Activated T-helper 1 cell treated with anti-CD3 and anti-CD28 coated beads, Interleukin-12 subunit alpha, Interleukin-12 subunit beta, Interleukin-2, Interleukin-4 antibody, amounts not matched to agents 30 ng/mL and 10 ng/mL and 1 ng/mL, durations not matched to agents 14 hours and 24 hours and 36 hours (primary cell): ENCODE measurements at places on chromosomes 11 and 22.

DNA sequence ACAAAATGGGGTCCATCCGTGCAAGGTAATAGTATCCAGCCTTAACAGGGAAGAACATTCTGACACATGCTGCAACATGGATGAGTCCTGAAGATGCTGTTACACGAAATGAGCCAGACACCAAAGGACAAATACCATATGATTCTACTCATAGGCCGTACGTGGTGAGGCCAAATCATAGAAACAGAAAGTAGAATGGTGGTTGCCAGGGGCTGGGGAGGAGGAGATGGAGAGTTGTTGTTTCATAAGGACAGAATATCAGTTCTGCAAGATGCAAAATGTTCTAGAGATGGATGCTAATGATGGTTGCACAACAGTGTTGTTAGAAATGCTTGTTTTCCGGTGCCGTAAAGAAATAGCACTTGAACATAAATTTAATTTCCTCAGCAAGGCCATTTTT is 2.6 kb downstream of the TBX10 start:
- no peak for DNase-seq

GRCh38 chr11:77020734-77021133 is 13.5 kb upstream of the B3GNT6 start:
- DNase-seq = no peak

DNA sequence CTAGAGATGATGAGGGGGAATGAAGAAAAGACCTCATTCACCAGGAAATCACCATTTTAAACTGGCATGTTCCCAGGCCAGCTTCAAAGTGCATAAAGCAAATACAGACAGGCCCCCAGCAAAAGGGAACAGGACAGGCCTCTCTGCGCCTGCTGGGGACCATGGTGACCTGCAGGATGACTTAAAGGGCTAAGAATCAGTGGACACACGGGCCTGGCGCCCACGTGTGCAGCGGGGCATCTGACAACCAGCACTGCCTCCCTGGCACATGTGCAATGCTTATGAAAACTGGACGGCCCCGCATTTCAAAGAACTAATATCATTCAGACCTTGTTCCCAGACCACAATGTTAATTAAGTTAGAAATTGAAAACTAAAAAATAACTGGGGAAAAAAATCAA is 35.6 kb downstream of the TBX1 start:
- no peak for DNase-seq

DNA sequence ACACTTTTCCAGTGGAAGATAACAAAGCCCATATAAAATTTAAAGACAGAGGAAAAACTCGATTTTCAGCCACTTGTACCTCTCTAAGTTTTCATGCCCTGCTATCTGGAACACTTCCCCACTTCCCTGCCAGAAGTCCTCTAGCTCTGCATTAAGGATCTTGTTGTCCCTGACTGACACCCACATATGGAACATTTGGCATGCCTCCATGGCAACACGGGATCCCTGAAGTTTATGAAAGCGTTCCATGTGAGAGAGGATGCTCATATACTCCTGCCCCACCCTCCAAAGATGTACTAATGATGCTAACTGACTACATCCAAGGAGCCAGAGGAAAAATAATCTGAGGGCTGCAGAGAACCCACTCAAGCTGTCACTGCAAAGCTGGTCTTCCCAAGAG is 8.8 kb upstream of the C11orf91 start:
- no peak for DNase-seq

- peak; percentile 52 for DNase-seq
These were observed 110.0 kb downstream of the KIAA1671 start for GRCh38 chr22:25062386-25063085.

GRCh38 chr11:15560689-15561467 is 446.2 kb downstream of the INSC start:
- DNase-seq = no peak
